Left forelimb (tissue), 1 donor: ENCODE measurements at places on chromosomes 3 and 15.

GRCh38 chr3:177426878-177427495, 229.7 kb upstream of the TBL1XR1 start:
- DNase-seq = no peak

DNA sequence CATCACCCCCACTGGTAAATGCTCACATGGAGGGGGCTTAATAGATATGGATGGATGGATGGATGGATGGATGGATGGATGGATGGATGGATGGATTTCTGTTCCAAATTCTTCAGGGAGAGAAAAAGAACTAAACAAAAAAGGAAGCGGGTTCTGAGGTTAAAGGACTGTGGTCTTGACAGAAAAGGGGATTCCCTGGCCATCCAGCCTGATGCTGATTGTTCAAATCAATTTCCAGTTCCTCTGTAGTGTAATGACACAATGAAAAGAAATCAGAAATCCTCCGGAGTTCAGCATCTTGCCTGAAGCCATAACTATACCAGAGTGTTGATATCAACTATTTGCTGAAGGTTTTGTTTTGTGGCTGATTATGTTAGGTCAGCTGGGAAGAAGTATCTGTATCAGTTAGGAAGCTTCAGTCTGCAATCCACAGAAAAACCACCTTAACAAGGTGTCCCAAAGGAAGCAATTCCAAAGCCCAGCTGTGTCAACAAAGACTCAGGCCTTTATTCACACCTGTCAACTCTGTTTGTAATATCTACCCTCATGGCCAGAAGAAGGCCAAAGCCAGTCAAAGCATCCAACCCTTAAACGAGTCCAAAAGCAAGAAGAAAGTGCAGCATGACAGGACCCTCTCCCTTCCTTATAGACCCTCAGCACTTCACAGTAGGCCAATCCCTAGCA, 24.5 kb upstream of the RASA2 start:
- DNase-seq = no peak

DNA sequence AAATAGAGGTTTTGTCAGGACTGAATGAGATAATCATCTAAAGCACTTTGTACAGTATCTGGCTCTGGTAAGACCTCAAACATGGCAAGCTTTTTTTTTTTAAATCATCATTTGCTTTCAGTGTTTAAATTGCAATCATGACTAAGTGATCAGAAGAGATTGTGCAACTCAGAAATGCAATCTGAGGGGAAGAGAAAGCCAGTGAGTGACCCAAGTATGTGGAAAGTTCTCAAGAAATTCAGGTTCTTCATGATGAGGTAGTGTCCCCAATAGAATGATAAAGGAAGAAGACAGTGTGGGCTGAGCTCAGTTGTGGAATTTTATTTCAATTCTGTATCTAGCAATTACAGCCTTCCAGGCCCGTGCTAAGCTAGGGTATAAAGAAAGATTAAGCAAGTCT, 132.2 kb upstream of the TBC1D5 start:
- no peak for DNase-seq

GRCh38 chr3:138513090-138513843, 78.9 kb downstream of the ESYT3 start:
- DNase-seq = no peak

DNA sequence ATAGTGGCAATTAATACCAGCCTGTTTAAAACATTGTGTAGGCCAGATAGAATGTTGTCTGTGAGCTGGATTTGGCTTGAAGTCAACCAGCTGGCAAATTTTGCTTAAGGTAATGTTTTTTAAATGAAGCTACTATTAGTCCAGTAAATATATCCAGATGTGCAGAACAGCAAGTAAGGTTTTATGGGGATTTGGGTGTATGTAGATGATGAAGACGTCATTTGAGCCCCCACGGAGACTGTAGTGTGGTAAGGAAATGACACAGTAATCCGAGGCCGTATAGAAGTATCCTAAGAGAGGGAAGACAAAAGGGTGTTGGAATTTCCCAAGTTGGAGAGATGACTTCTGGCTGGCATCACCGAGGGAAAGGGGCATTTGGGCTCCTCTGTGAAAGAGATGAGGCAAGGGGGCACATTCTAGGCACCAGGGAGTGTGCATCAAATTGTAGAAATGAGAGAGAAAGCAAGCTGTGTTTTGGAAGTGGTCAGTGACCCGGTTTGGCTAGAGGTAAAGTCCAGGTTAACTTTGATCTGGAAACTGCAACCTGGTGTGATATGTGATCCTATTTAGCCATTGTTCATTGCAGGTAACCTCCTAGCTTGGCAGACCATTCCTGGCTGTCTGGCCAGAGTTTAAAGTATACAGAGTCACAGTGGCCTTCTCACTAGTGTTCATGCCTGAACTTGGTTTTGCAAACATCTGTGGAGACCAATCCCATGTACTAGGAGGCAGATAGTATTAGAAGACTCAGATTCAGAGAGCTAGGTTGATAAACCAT, 104.2 kb downstream of the ITPR1 start:
- no peak for DNase-seq

DNA sequence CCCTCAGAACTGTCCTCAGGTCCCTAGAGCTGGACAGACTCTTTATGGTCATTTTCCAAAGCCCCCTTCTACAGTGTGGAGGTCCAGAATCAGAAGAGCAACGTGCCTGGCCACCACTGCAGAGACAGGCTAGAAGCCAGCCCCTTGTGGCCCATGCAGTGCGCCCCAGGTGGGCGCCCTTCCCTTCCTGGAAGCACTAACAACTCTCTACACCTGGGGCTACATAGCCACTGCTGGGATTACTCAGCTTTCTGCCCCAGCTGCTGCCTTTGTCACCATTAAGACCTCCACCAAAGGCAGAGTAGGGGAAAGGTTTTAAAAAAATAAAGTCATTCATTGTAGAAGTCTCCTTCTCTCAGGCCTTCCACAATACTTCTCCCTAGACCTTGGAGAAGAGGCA, 2.3 kb downstream of the RASGRP1 start:
- DNase-seq = no peak

- no peak for DNase-seq
Observed at GRCh38 chr3:18046131-18046915, 303.9 kb upstream of the TBC1D5 start.

GRCh38 chr3:127670229-127670559, 2.6 kb upstream of the ABTB1 start:
- DNase-seq = no peak

- DNase-seq = peak; percentile 55
Observed at GRCh38 chr3:184531626-184532280, 29.8 kb upstream of the EPHB3 start.

GRCh38 chr3:13280811-13281506, 139.2 kb downstream of the NUP210 start:
- DNase-seq = no peak

GRCh38 chr3:14147066-14147435, 22.2 kb downstream of the TMEM43 start:
- DNase-seq = no peak

DNA sequence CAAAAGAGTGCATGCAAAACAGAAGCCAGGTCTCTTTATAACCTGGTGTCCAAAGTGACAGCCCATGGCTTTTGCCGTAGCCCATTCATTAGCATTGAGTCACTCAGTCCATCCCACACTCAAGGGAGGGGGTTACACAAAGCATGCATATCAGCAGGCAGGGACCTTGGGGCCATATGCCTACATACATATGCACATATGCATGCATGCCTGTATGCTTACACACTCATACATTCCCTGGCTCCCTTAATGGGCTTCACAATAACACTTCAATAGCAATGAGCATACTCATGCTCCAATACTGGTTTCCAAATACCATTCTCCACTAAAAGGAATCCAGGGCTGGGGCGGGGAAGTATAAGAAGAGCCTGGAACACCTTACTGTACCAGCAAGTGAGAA, 22.0 kb downstream of the TRPM1 start:
- DNase-seq = no peak

- DNase-seq = no peak
Observed at GRCh38 chr15:69105451-69105985, 54.9 kb upstream of the GLCE start.

DNA sequence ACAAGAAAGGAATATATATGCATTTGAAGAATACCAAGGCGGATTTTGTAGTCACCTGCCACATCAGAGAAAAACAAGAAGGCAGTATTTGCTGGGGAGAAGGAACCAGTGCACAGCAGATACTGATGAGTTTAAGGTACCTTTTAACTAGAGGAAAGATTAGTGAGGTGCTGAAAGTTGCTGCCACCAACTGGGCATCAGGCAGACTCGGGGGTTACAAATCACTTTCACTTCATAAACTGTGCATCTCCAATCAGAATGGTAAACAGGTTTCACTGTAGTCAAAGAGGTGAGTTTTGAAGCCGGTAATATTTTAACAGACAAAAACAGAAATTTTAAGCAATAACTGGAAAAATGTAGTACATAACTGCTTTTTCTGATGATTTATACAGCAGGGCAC, 4.1 kb downstream of the FBN1 start:
- no peak for DNase-seq

GRCh38 chr3:14875411-14876175, 56.8 kb downstream of the FGD5 start:
- no peak for DNase-seq

- DNase-seq = no peak
Observed at GRCh38 chr15:79265167-79265566, 17.4 kb upstream of the ANKRD34C start.

DNA sequence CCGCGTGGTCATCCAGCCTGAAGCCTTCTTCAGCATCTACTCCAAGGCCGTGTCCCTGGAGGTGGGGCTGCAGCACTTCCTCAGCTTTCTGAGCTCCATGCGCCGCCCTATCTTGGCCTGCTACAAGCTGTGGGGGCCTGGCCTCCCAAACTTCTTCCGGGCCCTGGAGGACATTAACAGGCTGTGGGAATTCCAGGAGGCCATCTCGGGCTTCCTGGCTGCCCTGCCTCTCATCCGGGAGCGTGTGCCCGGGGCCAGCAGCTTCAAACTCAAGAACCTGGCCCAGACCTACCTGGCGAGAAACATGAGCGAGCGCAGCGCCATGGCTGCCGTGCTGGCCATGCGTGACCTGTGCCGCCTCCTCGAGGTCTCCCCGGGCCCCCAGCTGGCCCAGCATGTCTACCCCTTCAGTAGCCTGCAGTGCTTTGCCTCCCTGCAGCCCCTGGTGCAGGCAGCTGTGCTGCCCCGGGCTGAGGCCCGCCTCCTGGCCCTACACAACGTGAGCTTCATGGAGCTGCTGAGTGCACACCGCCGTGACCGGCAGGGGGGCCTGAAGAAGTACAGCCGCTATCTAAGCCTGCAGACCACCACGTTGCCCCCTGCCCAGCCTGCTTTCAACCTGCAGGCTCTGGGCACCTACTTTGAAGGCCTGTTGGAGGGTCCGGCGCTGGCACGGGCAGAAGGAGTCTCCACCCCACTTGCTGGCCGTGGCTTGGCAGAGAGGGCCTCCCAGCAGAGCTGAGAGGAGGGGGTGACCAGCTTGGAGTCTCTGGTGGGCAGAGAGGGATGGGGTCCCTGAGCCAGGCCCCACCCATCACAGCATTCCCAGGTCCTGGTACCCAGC, 37.9 kb downstream of the GOLGA6A start:
- no peak for DNase-seq

DNA sequence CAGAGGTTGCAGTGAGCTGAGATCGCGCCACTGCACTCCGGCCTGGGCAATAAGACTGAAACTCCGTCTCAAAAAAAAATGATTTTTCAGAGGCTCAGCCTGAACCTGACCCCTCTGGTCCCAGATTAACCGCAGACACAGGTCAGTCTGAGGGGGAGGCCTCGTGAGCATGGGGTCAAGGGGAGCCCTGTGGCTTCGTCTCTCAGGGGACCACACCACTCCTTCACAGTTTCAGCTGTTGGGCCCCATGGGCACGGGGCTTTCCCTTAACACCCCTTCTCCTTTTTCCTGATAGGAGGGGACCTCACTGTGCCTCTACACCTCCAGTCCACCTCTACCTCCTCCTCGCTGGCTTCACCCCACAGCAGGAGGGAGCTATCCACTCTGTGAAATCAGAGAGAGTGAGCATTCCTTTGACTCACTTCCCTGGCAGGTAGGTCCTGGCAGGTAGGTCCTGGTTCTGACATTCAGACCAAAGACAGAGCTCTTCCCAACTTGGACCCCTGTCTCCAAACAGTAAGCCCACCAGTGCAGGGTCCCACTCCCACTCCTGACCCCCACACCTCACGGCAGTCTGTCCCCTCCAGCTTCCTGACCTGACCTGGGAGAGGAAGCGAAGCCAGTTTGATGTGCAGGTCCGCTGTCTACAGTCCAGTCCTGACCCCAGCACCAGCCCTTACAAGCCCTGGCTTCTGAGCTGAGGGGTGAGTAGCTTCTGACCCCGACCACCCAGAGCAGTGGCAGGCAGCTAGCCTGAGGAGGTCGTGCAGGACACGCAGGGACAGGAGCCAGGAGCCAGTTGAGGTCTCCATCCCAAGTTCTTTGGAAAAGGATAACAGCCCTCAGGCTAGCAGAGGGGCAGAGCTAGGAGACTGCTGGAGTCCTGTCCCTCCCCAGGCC, 9.0 kb downstream of the RRP9 start:
- no peak for DNase-seq

GRCh38 chr3:79086514-79086913, 681.3 kb downstream of the ROBO1 start:
- DNase-seq = peak; percentile 59

GRCh38 chr3:48068886-48069285, 52.7 kb upstream of the MAP4 start:
- DNase-seq = no peak

GRCh38 chr3:119289404-119289770, 4.8 kb upstream of the ARHGAP31 start:
- no peak for DNase-seq

DNA sequence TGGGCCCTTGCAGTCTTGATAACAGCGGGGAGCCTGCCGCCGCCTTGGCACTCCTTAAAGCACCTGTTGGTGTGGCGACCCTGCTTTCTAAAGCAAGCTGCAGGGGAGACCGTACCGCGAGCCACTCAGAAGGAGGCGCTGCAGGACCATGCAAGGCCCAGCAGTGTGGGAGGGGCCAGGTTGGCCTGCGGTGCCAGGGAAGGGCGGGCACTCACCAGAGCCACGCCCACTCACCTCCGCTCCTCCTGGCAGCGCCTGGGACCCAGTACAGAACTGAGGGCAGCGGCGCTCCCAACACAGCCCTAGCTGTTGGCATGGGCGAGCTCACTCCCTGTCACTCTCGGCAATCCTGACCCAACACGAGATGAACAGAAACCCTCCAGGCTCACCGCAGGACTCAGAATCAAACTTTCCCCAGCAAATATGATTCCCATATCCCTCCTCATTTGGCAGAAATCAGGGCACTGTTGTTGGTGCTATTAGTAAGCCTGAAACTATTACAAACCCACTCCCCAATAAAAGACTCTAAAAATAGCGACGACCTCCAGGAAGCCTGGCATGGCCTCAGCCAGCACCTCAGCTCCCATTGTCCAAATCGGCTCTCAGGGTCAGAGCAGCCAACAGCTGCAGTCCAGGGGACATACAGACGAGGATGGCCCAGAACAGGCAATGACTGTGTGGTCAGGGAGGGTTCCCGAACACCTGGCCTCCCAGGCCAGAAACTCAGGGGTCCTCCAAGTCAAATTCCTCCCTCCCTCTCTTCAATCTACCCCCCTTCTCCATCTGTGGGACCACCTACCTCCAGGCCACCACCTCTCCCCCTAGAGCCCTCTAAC, 77.2 kb downstream of the TBC1D2B start:
- DNase-seq = no peak

- peak; percentile 15 for DNase-seq
Observed at GRCh38 chr15:63931556-63931955, 97.8 kb upstream of the HERC1 start.

GRCh38 chr3:86929046-86929445, 61.9 kb downstream of the VGLL3 start:
- no peak for DNase-seq
